ENCODE measurements at places on chromosomes 13 and 19.

DNA sequence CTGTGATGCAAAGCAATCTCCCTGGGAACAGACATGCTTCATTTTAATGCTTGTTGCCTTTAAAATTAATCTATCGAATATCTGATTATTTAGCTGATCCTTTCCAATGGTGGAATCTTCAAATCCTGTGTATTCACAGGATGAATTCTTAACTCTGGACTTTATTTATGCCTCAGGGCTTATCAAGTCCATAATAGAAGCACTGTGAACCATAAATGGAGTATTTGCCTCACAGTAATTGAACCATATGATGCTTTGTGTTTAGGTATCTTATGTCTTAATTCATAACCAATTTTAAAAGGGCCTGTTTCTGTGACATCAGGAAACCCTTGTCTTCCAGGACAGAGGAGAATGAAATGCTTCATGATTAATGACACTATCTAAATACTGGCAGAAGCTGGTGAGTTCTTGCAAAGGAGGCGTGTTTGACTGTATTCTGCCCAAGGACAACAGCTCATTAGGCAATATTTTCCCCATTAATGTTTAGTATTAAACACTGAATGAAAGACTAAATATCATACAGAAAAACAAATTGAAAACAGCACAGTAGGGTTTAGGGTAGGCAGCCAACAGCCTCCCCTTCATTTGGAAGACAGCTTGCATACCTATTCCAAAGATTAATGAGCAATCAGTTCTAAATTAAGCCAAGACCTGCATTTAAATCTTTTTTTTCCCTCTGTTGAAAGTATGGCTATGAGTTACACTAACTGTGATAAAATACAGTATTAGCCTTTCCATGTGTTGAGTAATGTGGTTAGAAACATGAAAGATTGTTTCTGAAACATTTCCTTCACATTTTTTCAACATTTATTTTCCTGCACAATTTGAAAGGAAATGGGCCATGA lies 709.4 kb downstream of the PCDH9 start:
- no peak for DNase-seq

DNA sequence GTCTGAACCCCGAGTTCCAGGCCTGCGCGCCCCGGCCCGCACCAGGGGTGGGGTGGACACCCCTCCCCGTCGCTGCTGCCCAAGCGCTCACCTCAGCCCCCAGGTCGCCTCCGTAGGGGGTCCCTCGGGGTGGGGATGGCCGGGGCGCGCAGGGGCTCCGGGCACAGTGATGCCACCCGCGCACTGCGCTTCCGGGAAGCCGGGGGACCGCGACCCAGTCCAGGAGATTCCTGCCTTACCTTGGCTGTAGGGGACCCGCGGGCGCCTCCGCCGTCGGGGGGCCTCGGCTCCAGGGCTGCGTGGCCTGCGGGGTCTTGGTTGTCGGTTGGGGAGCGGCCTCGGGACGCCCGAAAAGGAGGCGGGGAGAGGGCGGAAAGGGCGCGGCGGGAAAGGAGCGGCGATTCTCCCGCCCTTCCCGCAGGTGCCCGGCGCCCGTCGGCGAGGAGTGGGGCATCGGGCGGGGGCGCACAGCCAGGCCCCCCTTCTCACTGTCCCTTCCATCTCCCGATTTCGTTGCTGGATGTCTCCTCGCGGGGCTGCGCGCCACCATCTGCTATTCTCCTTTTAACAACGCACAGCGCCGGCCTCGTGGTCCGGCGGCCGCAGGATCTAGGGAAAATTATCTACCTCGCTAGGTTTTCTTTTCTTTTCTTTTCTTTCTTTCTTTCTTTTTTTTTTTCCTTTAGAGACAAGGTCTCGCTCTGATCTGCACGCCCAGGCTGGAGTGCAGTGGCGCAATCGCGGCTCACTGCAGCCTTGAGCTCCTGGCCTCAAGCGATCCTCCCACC lies at the start of gene KEAP1:
Gene KEAP1 (minus strand): TSS at position 355 of the 788 bp plus-strand sequence. CDS start 3,323 bp downstream, outside the sequence.
- DNase-seq = no peak

GRCh38 chr19:47232422-47233211 lies 1.6 kb upstream of the BBC3 start:
- DNase-seq = no peak

- no peak for DNase-seq
Measured at GRCh38 chr13:95787356-95788099, 110.6 kb downstream of the DNAJC3 start.

DNA sequence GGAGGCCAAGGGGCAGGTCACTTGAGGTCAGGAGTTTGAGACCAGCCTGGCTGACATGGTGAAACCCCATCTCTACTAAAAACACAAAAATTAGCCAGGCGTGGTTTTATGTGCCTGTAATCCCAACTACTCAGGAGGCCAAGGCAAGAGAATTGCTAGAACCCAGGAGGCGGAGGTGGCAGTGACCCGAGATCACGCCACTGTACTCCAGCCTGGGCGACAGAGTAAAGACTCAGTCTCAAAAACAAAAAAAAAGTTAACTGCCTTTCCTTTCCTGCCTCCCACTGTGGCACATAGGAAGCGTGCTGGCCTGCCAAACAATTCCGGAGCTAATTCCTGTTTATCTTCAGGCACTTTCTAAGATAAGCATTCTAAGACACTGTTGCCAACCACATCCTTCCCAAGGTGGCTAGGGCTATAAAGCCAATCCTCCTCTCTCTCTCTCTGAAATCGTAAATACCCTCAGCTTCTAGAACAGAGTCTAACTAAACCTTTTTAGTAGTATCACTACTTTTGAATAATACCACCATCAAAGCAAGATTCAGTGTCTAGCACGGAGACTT lies 21.6 kb downstream of the SLC25A30 start:
- no peak for DNase-seq

GRCh38 chr19:4083677-4084546 lies 17.2 kb upstream of the ZBTB7A start:
- no peak for DNase-seq

GRCh38 chr13:42876270-42876714 lies 94.9 kb downstream of the FAM216B start:
- no peak for DNase-seq

Measured in effector CD4-positive, alpha-beta T cell (primary cell).